ENCODE measurements at places on chromosomes 5 and 9. TPM values are rescaled to one million over a fixed set of nuclear protein-coding genes. Genes with fewer than 3 reads are reported as not detected.

The PCDHB9 gene
- 0.40 TPM for total RNA-seq

The NXNL2 gene
- not detected for total RNA-seq

The DHFR gene
- total RNA-seq: 42.6 TPM

The TEX48 gene
- total RNA-seq: not detected

GRCh38 chr5:12615141-12615820 lies 711.0 kb upstream of the CTNND2 start:
- DNase-seq: no peak

GRCh38 chr9:131799177-131799823 lies 59.4 kb upstream of the RAPGEF1 start:
- DNase-seq: no peak

DNA sequence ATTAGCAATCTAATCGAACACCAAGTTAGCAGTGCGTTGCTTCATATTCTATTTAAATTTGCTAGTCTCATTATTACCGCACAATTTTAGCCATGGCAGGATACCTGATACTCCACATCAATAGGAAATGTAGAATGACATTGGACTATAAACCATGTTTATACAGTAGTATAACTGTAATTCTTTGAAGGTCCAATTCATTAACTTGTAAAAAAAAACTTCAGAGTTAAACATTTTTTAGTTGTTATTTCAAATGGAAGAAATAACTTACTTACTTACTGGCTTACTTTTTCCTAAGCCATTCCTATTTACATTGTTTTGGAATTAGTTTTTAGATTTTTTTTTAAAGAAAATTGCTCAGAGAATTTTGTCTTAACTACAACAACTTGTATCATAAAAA lies 35.4 kb upstream of the ACOT12 start:
- DNase-seq: no peak

- DNase-seq: no peak
These were observed 5.2 kb upstream of the ANKS6 start for GRCh38 chr9:98801561-98801960.

DNA sequence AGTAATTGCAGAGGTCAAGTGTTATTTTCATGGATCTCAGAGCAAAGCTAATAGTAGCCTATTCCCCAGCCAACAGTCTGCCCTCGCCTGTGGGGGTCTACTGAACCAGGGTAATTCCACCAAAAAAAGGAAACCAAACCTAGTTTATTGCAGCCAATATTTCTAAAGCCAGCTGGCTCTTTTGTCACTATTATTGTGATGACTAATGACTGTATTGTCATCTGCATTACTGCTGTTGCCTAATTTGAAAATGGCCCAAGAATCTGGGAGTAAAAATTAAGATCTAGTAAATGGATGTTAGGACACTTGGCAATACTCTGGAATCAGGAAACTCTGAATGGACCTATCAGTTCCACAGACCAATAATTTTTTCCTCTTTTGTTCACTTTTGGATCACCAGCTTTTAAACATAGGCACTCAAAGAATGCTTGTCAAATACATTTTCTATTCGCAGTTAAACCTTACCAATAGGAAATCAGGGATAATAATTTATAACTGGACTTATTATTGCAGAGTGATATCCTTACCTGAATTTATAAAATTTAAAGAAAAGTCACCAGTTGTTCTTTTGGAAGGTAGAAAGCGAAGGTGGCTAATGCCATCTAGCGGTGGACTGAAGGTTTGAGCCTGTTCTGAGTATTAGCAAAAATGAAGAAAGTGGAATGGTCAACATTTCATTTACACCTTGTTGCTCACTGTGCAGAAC lies 69.2 kb downstream of the SYK start:
- DNase-seq: peak; percentile 68

GRCh38 chr9:137816531-137817235 lies 60.9 kb upstream of the CACNA1B start:
- DNase-seq: no peak

- DNase-seq: no peak
These were observed 55.7 kb downstream of the LHFPL2 start for GRCh38 chr5:78592735-78593386.

GRCh38 chr5:83077662-83078261 lies 415 bp downstream of the XRCC4 start:
- DNase-seq: no peak

DNA sequence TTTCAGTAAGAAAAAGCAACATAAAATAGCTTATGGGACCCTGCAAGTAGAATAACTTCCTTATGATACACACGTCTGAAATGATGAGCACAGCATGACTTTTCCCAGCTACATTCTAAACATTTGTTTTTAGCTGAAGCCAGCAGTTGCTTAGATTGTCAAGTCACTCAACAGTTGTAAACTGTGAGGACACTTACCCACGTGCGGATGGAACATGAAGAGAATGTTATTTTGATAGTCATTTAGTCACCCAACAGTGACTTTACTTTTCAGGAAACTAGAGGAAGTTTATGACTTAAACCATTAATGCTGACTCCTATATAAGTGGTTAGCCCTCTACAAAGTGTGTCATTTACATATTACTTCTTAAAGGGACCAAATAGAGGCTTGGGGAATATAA lies 3.0 kb downstream of the HACD4 start:
- no peak for DNase-seq

DNA sequence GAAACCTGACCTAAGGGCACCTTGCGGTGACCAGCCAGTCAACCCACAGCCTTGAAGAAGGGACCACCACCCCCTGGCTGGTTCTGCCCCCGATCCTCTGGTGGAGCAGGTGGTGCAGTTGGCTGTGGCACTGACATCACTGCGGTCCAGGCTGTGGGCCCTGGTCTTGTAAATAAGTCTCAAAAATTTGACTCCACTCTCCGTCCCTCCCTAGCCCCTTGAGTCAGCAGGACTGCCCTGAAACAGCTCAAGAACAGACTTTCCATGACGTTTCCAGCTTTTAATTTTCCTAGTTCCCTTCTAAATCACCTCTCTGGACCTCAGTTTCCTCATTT lies 134.8 kb upstream of the BOD1 start:
- no peak for DNase-seq

DNA sequence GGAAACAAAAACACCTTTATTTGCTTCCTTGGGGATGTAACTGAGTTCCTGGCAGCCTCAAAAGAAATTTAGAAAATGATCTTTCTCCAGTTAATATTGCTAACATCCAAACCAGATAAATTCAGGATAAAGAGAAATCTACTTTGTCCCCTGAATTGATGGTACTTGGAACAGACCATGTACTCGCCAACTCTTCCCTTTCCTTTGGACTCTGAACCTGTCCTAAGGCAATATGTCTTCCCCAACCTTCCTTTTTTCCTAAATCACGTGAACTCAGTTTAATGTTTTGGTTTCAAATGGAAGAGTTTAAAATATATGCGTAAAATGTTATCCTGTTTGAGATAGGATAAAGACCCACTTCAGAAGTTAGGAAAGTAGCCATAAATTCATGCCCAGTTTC lies 28.0 kb downstream of the ACO1 start:
- no peak for DNase-seq

DNA sequence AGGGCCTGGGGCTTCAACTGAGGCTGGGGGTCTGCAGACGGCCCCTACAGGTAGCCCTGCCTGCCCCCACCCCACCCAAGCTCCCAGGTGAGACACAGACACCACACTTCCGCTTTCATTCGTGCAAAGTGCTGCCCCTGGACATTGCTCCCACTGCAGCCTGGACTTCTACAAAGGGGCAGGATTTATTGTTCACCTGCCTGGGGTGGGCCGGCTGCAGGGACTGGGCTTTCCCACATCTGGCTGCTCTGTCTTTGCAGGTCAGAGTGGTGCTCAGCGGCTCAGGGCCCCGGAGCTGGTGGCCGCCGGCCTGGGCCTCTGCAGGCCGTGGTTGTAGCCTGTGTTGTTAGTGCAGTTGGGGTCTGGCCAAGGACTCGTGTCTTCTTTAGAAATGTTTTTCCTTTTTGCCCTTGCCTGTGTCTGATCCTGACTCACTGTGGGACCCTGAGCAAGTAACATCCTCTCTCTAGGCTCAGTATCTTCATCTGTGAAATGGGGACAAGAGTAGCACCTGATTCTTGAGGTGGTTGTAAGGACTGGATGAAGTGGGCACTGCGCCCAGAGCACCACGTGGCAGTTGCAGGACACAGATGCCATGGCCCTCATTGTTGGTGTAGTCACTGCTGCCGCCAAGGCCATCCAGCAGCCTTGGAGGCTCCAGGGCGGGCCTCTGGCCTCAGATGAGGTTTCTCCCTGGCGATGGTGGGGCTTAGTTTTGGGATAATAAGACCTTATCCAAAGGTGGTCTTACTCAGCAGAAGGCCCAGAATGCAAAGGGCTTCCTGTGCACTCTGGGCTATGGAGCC lies 143.9 kb downstream of the CACNA1B start:
- no peak for DNase-seq

GRCh38 chr9:109478051-109478563 lies 20.0 kb downstream of the PTPN3 start:
- DNase-seq: no peak

DNA sequence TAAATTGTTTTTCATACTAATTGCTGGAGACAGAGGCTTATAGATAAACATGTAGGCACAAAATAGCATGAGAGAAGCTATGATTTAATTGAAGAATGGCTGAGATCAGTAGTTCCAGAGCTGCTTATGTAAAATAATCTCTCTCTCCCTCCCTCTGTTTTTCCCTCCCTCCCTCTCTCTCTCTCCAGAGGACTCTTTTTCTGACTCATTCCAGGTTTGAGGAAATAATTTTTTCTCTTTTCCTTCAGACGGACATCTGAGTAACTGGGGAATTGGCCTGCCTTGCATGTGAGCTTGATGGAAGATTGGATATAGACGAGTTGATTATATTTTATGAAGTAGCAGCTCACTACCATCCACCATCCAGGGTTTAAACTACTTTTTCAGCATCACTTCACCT lies 35.5 kb downstream of the KCTD16 start:
- no peak for DNase-seq

GRCh38 chr5:73830646-73831045 lies 204.7 kb downstream of the ARHGEF28 start:
- no peak for DNase-seq

DNA sequence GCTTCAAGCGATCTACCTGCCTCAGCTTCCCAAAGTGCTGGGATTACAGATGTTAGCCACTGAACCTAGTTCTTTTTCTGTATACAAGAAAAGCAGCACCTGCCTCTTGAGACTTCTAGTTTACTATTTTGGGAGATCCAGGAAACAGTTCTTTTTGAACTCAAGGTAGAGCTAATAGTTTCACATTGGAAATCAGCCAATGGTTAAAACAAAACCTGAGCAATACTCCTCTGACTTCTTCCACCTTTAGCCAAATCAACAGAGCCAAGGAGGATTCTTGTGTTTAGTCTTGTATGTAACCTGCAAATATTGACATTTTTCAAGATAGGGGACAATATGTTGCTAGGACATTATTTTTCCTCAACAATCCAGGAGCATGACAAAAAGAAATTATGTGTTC lies 349.4 kb downstream of the SH3GL2 start:
- DNase-seq: no peak

DNA sequence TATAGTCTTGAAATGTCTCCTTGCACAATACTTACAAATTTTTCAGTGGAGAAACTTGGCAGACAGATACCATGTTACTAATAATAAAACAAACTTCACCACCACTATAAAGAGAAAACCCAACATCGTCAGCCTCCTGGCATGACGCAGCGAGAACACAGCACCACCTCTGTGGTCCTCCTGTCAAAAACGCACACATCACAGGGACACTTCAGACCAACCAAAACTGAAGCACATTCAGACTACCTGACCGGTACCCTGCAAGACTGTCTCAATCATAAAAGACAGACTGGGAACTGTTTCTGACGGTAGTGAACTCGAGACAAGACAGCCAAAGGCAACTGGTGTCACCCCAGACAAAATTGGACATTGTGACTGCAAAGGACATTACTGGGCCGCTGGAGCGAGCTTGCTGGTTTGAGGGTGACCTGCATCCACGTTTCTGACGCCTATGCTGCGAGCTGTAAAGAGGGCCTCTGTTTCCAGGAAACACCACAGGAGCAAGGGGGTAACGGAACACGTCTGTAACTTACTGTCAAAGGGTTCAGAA lies 34.4 kb downstream of the NSUN2 start:
- DNase-seq: no peak

- DNase-seq: no peak
These were observed 18.5 kb downstream of the COL15A1 start for GRCh38 chr9:98962181-98962560.

All from Peyer's patch (tissue), 4 donors.